ENCODE measurements at places on chromosomes 16 and 17. TPM values are rescaled to one million over a fixed set of nuclear protein-coding genes. Genes with fewer than 3 reads are reported as not detected.

Gene GPR139
- not detected for total RNA-seq

Gene SP6
- 1.9 TPM for total RNA-seq

Gene CYGB
- 55.6 TPM for total RNA-seq

Gene AIPL1
- total RNA-seq = not detected

Gene DNAAF8
- 1.3 TPM for total RNA-seq

Gene OR1F1
- not detected for total RNA-seq

Gene CCL7
- total RNA-seq = 1.3 TPM

Gene COPZ2
- total RNA-seq = 64.4 TPM

Measured in mesenteric fat pad (tissue), 1 donor.